CD8-positive, alpha-beta memory T cell (primary cell): ENCODE measurements at places on chromosomes 2 and 18.

DNA sequence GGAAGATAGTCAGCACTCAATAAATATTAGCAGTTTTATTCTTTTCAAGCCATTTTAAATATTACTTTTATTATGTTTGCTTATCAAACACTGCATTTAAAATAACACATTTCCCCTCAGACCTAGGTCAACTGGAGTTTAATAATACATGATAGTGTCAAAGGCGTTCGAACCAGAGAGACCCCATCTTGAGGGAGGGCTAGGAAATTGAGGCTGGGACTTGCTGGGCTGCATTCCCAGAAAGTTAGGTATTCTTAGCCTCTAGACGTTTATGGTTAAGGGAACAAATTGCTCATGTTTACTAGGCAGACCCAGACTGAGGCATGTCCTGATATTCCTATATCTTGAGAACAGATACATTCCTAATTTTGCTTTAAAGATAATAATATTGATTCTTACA is 426.5 kb downstream of the METTL4 start:
- no peak for DNase-seq

DNA sequence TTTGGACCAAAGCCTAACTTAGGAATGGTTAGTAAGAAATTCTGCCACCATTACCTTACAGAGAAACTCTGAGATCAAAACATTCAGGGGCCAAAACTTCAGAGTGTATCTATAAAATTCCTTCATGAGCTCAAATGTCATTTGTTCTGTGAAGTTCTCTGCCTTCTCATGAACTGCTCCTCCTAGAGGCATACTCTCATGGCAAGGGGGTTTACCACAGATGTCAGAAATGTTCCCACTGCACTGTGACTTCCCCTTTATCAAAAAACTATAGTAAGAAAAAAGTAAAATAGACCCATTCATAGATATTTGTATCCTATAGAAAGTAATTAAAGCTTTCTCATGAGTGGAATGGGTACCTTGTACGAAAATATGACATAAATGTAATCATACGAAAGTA is 68.5 kb downstream of the USP40 start:
- no peak for DNase-seq

GRCh38 chr18:56469582-56469981 is 168.8 kb downstream of the TXNL1 start:
- no peak for DNase-seq

GRCh38 chr2:26692279-26692896 is at the start of gene KCNK3:
TSS of gene KCNK3 (plus strand) at chr2:26692722. CDS start at chr2:26692876, 154 bp downstream.
- peak; percentile 17 for DNase-seq

DNA sequence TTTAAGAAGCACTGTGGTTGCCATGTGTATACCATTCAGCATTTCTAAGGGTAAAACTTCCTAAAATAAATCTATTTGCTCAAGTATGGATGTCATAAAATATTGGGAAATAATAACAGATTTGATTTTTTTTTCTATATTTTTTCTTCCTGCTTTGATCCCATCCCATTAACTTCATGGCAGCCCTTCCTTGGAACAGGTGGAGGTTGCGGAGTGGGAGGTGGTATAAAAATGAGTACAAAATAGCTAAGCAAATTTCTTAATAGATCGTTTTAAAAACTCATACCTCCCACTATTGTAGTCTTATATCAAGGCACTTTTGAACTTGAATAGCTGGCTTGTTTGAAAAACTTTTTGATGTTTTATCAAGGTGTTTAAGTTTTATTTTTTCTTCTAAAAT is 152.1 kb upstream of the KYNU start:
- no peak for DNase-seq

DNA sequence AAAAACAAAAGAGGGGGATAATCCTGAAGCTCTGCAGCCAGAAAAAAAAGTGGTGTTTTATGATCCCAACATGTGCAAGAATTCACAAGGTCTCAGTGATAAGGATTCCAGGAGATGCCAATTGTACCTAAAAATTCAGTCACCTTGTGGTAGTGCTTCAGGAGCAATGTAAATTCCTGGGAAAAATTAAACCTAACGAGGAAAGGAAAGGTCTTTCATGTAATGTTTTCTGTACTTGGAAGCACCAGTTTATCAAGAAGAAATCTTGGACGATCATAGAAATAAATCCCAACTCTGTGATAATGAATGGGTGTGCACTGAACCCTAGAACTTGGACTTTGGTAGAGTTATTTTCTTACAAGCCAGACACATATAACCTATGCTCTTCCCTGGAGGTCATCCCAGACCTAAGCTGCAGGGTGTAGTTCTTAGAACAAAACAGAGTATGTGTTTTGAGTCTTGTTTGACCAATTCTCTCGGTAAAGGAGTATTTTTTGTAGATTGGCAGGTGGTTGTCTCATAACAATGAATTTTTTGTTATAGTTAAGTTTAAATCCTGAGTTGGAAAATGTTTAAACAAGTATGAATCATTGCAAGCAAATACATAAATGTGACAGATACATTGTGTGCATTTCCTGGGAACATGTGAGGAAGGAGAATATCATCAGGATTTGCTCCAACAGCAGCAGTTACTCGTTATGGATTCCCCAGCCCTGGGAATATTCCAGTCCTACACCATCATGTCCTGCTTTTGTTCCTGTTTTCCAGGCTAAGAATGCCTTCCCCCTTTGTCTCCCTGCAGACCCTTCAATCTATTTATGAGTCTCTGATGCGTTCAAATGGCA is 224.6 kb downstream of the NAPG start:
- DNase-seq = no peak
